ENCODE measurements at places on chromosomes 2 and 18.

DNA sequence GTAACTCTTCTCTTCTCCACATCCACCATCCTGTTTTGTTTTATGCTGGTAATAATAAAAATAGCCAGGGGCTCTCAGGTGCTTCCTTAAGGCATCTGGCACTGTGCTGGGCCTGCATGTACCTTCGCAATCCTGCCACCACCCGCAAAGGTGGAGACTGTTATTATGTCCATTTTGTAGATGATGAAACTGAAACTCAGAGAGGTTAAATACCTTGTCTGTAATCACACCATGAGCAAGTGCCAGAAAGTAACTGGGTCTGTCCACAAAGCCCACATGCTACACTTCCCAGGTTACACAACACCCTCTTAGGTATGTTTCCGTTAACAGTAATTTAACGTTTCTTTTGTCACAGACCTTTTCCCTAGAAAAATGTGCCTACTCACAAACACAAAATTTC, 27.0 kb downstream of the NRP2 start:
- DNase-seq = no peak

GRCh38 chr18:24727685-24728084, 267.2 kb downstream of the HRH4 start:
- DNase-seq = no peak

GRCh38 chr2:216878072-216878471, 18.2 kb upstream of the TNP1 start:
- DNase-seq = no peak

- no peak for DNase-seq
Observed at GRCh38 chr2:111896024-111896423, 2.4 kb upstream of the MERTK start.

- DNase-seq = peak; percentile 29
Observed at GRCh38 chr2:200406379-200406778, 99.9 kb downstream of the SPATS2L start.

- DNase-seq = peak; percentile 20
Observed at GRCh38 chr2:48145845-48146452, 239.7 kb upstream of the FBXO11 start.

- DNase-seq = peak; percentile 61
Observed at GRCh38 chr2:216698895-216699294, 3.5 kb upstream of the IGFBP5 start.

DNA sequence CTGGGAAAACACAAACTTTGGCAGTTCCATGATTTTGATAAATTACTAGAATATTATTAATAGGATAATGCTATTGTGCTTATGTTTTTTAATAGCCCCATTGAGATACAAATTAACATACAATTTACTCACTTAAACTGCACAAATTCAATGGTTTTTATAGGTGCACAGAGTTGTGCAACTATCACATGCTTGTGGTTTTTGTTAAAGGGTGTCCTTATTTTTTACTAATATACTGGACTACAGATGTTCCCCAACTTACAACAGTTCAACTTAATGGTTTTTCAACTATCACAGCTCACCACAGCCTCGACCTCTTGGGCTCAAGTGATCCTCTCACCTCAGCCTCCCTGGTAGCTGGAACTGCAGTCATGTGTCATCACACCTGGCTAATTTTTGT, 76.6 kb downstream of the OSBPL1A start:
- no peak for DNase-seq
